CD4-positive, alpha-beta T cell treated with Interleukin-6 at 100 ng/mL for 8 hours (primary cell): ENCODE measurements at places on chromosomes 4 and X.

DNA sequence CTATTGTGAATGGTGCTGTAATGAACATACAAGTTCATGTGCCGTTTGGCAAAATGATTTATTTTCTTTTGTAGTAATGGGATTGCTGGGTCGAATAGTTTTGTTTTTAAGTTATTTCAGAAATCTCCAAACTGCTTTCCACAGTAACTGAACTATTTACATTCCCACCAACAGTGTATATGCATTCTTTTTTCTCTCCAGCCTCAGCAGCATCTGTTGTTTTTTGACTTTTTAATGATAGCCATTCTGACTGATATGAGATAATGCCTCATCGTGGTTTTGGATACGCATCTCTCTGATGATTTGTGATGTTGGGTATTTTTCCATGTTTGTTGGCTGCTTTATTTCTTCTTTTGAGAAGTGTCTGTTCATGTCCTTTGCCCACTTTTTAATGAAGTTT, 246.3 kb upstream of the ADGRL3 start:
- no peak for DNase-seq

DNA sequence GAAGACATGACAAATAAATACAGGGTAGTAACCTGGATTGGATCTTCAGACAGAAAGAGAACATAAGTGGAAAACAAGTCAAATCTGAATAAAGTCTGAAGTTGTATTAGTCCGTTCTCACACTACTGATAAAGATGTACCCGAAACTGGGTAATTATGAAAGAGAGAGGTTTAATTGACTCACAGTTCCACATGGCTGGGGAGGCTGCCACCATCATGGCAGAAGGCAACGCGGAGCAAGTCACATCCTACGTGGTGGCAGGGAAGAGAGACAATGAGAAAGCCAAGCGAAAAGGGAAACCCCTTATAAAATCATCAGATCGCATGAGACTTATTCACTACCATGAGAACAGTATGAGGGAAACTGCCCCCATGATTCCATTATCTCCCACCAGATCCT, 82.8 kb downstream of the USP46 start:
- DNase-seq, result no peak

GRCh38 chrX:20454117-20454516, 187.4 kb upstream of the RPS6KA3 start:
- DNase-seq, result no peak

DNA sequence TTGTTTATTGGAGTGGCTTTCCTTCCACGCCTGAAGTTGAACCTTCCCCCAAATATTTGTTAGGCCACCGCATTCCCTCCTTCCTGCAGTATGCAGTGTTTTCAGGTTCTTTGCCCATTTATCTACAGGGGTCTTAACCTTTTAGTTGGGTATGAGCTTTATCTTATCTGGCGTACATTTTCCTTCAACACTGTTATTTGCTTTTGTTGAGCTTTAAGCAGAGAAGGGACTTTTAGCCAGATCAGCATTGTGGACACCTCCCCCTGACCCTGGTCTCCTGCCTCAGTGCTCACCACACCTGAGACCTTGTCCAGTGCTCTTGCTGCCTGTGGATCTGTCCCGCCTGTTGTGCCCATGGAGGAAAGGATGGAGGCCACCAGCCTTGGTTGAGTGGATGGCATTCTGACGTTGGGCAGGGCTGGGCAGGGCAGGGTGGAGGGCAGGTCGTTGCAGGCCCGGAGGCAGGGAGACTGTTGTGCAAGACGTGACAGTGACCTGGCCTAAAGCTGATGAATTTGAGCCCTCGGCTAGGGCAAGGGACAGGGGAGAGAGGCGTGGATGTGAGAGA, 998 bp upstream of the DUSP9 start:
- no peak for DNase-seq

GRCh38 chr4:161937596-161937995, 226.2 kb downstream of the FSTL5 start:
- no peak for DNase-seq

- no peak for DNase-seq
These were observed 309.3 kb downstream of the FRMPD4 start for GRCh38 chrX:12447448-12448064.

DNA sequence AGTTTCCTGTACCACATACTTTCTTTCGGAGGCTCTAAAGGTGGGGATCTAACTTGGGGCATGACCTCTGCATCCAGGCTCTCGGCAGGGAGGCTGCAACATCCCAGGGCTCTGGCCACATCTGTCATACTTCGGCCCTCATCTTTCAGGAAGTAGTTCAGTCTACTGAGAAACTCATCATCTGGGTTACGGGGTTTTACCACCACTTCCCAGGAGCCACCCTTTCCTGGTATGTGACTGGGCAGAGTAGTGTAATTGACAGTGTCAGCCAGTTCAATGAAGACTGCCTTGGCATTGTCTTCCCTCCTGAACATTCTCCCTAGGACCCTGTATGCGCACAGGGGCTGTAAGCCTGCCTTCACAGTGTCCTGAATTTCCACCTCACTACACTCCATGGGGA, 2.8 kb downstream of the PNMA5 start:
- DNase-seq, result no peak

DNA sequence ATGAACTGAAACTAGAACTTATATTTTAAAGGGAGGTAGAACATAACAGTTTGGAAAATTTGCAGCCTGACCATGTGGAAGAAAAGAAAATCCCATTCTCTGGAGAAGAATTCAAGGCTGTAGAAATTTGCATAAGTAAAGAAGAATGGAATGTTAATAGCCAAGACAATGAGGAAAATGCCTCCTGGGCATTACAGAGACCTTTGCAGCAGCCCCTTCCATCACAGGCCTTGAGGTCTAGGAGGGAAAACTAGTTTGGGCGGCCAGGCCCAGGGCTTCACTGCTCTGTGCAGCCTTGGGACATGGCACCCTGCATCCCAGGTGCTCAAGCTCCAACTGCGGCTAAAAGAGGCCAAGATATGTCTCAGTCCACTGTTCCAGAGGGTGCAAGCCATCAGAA, 1506.8 kb downstream of the PCDH18 start:
- no peak for DNase-seq

GRCh38 chr4:47010912-47011446, 17.6 kb upstream of the GABRA4 start:
- DNase-seq, result peak; percentile 4

GRCh38 chrX:40470830-40471429, 109.8 kb upstream of the ATP6AP2 start:
- DNase-seq, result no peak

GRCh38 chr4:85154591-85154990, 188.1 kb upstream of the WDFY3 start:
- no peak for DNase-seq

DNA sequence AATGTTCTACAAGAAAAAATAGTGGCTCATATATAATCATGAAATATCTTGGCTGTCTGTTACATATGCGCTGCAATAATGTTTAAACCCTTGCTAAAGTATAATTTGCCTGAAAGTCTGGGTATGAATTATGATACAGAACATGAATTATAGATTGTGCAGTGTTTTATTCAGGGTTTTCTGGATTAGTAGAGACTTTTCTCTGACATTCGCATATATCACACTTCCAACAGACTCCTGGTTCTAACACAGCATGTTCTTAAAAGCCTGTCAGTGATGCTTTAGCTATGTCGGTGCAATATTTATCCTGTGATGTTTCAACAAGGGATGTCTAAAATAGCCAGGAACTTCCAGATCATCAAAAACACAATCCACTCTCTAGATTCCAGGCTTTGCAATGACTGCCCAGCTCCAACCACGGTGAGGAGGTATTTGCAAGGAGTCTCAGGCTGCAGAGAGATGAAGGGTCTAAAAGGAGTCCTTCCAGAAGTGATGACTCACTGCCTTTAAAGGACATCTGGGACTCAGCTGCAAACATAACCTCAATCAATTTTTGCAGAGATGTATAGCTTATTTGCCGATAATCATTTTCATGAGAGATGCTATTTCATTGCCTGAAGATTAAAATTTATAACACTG, 69.4 kb downstream of the RWDD4 start:
- DNase-seq, result no peak
